ENCODE measurements at places on chromosomes 3 and 15.

DNA sequence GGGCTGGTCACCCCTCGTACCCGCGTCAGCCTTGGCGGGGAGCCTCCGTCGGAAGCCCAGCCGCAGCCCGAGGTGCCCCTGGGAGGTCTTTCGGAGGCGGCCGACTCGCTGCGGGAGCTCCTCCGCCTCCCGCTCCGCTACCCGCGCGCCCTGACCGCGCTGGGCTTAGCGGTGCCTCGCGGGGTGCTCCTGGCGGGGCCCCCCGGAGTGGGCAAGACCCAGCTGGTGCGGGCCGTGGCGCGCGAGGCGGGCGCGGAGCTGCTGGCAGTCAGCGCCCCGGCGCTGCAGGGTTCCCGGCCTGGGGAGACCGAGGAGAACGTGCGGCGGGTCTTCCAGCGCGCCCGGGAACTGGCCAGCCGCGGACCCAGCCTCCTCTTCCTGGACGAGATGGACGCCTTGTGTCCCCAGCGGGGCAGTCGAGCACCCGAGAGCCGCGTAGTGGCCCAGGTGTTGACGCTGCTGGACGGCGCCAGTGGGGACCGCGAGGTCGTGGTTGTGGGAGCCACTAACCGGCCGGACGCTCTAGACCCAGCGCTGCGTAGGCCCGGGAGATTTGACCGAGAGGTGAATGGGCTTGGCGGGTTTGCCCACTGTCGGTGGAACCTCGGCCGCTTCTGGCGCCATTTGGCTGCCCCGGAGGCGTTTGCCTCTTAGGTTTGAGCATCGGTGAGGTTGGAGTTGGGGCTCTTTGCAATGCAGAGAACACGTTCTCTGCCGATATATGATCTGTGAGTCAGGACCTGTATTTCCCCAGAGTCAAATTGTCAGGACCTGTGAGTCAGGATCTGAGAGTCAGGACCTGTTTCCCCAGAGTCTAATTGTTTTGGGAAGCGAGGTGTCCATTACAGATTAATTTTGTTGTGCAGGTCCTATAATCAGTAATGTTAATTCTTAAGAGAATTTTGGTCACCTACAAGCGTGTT is 24.9 kb upstream of the GATM start:
- DNase-seq = no peak

GRCh38 chr3:151316267-151316991 is at the start of gene GPR87:
TSS of gene GPR87 (minus strand) at chr3:151316820. CDS start at chr3:151300100, 16,720 bp downstream.
- DNase-seq = no peak

- DNase-seq = no peak
These were observed 10.6 kb upstream of the CPB1 start for GRCh38 chr3:148816981-148817525.

GRCh38 chr3:13588221-13588701 is 39.3 kb downstream of the FBLN2 start:
- DNase-seq = no peak
